NCI-H2081 (cell line): ENCODE measurements at places on chromosomes 7 and 10.

- no peak for DNase-seq
These were observed 33.9 kb downstream of the DNAJC1 start for GRCh38 chr10:21969326-21970287.

- DNase-seq = no peak
These were observed 82.7 kb upstream of the ADAM12 start for GRCh38 chr10:126470991-126471390.

GRCh38 chr7:19051767-19052375, 65.6 kb downstream of the TWIST1 start:
- peak; percentile 10 for DNase-seq

- DNase-seq = no peak
These were observed 141.9 kb downstream of the CACNB2 start for GRCh38 chr10:18282094-18282493.

DNA sequence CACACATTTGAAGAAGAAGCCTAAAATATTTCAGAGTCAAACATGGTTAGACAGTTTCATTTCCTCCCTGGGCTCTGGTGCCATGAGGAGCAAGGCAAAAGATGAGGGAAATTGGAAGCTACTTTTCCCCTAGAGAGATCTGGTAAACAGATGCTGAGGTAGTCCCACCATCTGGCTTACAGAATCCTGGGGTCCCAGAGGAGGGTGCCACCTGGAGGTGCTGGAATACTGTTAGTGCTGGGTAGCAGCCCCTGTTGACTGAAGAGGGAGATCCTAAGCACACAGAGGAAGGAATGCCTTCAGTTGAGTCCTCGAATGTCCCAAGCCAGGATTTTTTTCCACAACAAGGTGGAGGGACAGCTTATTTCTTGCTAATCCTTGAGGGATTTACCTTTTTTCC, 160.1 kb downstream of the FZD1 start:
- DNase-seq = no peak

DNA sequence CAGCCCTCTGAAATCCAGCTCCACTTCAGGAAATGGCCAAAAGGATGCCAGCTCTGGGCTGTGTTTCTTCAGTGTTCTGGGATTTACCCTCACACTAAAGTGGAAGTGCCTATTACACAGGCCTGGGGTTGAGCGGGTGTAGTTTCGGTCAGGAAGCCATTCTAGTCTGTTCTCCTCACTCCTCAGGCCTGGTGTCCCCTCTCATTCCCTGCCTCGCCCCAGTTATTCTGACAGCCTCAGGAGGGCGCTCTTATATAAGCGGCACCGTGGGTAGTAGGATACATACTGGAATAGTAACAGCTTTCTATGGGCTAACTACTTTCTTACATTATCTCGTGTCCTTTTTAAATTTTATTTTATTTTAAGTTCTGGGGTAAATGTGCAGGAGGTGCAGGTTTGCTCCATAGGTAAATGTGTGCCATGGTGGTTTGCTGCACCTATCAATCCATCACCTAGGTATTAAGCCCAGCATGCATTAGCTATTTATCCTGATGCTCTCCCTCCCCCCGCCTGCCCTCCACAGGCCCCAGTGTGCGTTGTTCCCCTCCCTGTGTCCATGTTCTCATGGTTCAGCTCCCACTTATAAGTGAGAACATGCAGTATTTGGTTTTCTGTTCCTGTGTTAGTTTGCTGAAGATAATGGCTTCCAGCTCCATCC, 12.2 kb upstream of the LGI1 start:
- DNase-seq = peak; percentile 9

DNA sequence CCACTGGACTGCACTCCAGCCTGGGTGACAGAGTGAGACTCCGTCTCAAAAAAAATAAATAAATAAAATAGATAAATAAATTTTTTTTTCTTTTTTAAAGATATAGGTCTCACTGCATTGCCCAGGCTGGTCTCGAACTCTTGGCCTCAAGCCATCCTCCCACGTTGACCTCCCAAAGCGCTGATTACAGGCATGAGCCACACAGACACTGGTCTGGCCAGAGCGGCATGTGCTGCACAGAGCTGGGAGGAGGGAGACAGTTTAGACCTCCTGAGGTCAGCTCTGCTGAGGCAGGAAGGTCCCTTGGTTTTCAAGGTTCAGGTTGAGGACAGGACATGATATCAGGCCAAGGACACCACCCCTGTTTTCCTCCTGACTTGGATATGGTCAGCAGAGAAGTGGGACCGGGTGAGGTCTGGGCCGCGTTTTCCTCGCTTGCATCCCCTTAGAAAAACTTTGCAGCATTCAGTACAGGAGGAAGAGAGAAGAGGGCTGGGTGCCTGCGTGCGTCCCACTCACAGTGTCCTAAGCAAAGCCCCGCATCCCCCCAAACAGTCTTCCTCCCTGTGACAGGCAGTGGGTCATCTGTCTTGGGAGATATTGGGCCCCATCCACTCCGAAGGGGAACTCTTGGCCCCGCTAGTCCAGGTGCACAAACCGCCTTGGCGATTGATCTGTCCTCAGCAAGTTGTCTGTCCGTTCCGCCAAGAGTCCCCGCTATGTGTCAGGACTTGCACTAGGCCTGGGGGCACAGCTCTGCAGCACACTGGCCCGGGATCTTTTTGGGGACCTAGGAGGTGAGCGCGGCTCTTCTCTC, 56.1 kb downstream of the ZNF727 start:
- DNase-seq = no peak

DNA sequence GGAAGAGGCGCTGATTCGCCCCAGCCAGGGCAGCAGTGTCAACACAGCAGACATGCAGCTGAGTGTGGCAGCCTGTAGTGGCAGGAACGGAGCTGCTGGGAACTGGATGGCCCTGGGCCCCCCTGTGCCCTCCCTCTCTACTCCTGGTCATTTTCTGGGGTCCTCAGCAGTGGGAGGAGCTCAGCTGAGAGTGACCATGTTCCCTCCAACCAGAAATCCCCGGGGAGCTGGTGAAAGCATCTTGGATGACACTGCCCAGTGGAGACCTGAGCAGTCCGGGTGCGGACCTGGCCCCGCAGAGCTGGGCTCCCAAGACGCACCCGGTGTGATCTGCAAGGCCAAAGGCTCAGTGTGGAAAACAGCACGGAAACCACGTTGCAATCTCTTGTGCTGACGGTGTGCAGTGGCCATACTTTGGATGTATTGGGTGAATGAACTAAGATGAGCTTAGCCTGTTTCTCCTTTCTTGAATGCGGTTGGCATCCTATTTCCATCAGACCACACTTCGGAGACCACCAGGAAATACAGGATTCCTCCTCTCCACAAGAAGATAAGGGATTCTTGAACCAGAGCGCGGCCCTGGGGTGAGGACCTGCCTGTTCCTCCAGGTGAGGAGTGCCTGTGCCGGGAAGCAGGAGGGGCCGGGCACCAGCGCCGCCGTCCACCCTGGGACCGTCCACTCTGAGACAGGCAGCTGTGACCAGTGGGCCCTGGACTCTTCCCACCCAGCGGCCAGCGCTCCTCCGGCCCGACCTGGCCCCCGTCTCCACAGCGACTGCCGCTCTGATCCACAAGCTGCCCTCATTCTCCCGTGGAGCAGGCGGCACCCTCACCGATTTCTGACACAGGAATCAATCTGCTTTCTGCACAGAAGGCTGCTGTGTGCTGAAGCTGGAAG, 93.5 kb upstream of the DIP2C start:
- DNase-seq = no peak

- no peak for DNase-seq
These were observed 105.3 kb downstream of the PPP1R3A start for GRCh38 chr7:113813471-113813870.

DNA sequence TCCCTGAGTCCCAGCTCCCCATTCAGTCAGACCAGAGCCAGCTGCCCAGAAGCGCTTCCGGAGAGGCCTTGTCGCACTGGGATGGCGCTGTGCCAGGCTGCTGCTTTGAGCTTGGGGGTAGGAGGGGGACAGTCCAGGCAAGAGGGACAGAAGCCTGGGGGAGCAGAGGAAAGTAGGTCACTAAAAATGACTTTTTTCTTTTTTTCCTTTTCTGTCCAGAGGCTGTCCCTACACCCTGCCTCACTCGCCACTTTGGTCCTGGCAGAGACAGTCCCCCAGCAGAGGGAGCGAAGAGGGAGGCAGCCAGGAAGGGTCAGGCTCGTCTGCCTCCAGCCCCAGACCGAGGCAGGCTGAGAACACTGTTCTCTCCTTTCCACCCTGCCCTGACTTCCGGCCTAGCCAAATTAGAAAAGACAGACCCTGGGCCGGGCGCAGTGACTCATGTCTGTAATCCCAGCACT, 15.8 kb upstream of the TRIM8 start:
- no peak for DNase-seq

GRCh38 chr10:123888751-123889150, 2.9 kb downstream of the CPXM2 start:
- no peak for DNase-seq

- no peak for DNase-seq
These were observed 169.0 kb downstream of the MAD1L1 start for GRCh38 chr7:2063563-2064260.

DNA sequence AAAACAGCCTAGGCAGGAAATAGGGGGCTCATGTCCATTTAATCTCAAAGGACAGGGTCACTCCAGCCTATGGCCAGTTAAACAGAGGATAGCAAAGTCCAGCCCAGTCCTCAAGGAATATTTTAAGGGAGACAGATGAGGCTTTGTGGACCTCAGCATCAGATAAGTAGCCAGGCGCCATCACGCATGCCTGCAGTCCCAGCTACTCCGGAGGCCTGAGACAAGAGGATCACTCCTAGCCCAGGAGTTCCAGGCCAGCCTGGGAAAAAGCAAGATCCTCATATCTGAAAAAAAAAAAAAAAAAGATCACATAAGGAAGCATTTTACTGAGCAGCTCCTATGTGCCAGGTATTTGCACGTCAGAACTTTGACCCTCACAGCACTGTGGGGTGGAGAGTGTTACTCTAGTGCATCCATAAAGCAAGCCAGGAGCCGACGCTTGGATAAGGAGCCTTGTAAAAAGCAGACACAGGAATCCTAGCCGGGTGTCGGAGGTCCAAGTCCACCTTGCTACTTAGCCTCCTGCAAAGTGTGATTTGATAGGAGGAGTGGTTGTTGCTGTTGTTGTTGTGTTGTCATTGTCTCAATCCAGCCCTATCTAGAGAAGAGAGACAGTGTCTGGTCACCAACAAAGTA, 61.8 kb upstream of the DOCK1 start:
- DNase-seq = no peak

DNA sequence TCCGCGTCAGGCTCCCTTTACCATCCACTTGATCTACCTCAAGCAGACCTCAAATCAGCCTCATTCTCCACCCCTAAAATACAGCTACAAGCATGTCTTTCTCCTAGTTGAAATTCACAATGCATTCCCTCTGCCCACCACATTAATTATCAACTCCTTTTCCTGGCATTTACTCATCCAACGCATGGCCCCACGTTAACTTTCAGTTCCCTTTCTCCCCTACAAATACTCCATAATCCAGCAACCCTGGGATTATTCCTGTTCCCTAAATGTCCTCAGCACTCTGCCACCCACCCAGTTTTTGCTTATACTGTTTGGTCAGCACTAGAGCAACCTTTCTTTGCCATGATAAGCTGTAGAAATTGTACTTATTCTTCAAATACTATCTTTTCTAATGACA, 5.7 kb upstream of the VIM start:
- no peak for DNase-seq

- no peak for DNase-seq
These were observed 116.6 kb downstream of the AOAH start for GRCh38 chr7:36607721-36608095.

GRCh38 chr10:56068473-56069263, 292.4 kb downstream of the ZWINT start:
- DNase-seq = no peak
